ENCODE measurements at places on chromosomes 5 and 9.

DNA sequence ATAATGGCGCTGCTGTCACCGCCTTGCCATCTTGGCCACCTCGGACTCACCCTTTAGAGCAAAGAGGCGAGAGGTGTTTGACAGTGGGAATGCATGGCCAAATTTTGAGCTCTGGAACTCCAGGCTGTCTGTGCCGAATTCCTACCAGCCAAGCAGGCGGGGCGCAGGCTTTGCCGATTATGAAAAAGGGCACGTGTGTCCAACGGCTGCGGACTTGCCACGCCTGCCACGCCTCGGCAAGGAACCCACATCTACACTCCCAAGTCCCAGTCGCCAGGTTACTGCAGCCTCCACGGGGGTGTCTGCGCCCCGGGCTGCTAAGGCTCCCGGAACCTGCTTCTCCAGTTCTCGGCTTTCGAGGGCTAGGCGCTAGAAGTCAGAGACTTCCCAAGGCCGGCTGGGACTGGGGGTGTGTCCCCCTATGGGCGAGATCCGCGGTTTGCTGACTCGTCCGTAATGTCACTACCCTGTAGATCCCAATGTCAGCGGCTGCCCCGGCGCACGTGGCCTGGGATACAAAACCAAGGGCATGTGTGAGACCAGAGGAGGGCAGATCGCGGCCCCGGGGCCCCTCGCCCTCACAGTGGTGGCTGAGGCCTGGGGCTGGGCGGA lies 2.8 kb downstream of the NPR3 start:
- peaks cover 35% of the 10 kb centered on the region for H3K4me1 ChIP-seq
- no peak for DNase-seq
- peak overlapping the region; percentile 43 for H3K4me3 ChIP-seq
- no peak overlapping the region for H3K27ac ChIP-seq

- peak within 1 kb of the TSS; percentile 98 for H3K27ac ChIP-seq
- peak; percentile 33 for DNase-seq
- peaks cover 4% of the 10 kb centered on the region for H3K36me3 ChIP-seq
- peaks cover 25% of the 10 kb centered on the region for H3K4me1 ChIP-seq
Measured at GRCh38 chr9:21993893-21994555, at the start of gene CDKN2A. TSS of gene CDKN2A (minus strand) at chr9:21994392.

DNA sequence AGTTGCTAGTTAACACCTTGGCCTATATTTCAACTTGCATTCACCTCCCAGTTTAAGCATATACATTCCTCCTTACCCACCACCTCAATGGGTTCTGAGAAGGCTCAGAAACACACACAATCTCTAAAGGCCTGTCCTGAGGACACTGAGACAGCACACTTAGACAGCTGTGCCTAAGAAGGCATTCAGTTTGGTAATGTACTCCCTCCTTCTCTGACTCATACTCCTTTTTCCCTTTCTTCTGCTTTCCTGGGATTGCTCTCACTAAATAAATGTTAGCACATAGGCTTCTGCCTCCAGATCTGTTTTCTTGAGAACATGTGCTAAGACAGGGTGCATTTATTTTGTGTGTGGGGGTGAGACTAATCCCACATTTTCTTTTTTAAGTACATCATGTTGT lies 456.8 kb upstream of the CDH6 start:
- no peak overlapping the region for H3K4me3 ChIP-seq
- no peak overlapping the region for H3K27ac ChIP-seq
- no peaks in the 10 kb centered on the region for H3K36me3 ChIP-seq
- H3K27me3 ChIP-seq, result no peaks in the 10 kb centered on the region

DNA sequence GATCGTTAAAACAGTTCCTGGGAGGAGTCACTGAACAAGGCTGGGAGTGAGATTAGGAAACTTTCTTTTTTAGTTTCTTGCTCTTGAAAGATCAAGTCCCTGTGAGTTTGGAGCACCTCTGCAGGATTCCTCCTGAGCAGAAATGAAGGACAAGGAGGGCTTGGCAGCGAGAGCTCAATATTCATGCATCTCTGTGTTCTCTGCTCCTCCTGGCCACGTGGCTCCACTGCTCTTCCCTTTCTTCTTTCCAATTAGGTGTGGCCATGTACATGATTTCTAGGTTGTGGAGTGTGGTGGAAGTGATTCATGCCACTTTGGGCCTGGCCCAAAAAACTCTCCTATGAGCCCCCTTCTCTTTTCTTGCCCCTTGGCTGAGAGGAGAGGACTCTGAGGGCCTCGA lies 67.2 kb downstream of the FGF18 start:
- H3K36me3 ChIP-seq, result no peaks in the 10 kb centered on the region
- no peak for DNase-seq
- no peak overlapping the region for H3K27ac ChIP-seq
- H3K4me1 ChIP-seq, result peaks cover 3% of the 10 kb centered on the region

- no peak overlapping the region for H3K27ac ChIP-seq
- H3K4me1 ChIP-seq, result no peaks in the 10 kb centered on the region
- H3K27me3 ChIP-seq, result no peaks in the 10 kb centered on the region
- H3K4me3 ChIP-seq, result no peak overlapping the region
- no peak for DNase-seq
Measured at GRCh38 chr5:80507663-80508062, 19.8 kb downstream of the FAM151B start.

DNA sequence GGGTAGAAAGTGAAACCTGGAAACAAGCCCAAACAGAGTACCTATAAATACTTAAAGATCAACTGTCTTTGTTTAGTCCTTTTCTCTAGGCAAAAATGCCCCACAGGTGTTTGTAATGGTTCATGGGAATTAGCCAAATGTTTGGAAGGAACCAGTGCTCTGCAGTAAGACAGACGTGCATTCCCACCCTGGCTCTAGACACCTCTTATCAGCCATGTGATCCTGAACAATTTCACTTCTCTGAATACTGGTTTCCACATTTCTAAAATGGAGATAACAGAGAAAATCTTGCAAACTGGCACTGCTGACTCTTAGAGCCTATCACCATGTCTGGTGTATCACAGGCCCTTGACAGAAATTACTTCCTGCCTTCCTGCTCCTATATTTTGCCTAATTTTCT lies 30.0 kb downstream of the GLIS3 start:
- no peak overlapping the region for H3K4me3 ChIP-seq
- no peaks in the 10 kb centered on the region for H3K36me3 ChIP-seq
- H3K27ac ChIP-seq, result no peak overlapping the region
- DNase-seq, result no peak
- H3K27me3 ChIP-seq, result no peaks in the 10 kb centered on the region

DNA sequence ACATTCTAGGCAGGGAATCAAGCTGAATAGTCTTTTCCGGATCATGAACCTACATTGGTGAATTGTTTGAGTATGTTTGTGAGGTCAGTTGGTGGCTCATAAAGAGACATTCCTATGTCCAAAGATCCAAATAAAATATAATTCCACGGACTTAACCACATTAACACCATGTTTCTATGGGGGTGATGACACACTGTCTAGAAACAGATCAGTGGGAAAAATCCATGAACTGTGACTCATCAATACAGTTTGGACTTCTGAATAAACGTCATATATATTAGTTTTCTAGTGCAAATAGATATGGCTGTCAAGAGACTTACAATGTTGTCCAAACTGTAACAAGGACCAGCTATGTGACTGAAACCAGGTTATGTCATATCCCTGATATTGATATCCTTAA lies 509.9 kb upstream of the TYRP1 start:
- H3K4me3 ChIP-seq, result no peak overlapping the region
- no peaks in the 10 kb centered on the region for H3K27me3 ChIP-seq
- peaks cover 11% of the 10 kb centered on the region for H3K4me1 ChIP-seq
- no peak for DNase-seq

DNA sequence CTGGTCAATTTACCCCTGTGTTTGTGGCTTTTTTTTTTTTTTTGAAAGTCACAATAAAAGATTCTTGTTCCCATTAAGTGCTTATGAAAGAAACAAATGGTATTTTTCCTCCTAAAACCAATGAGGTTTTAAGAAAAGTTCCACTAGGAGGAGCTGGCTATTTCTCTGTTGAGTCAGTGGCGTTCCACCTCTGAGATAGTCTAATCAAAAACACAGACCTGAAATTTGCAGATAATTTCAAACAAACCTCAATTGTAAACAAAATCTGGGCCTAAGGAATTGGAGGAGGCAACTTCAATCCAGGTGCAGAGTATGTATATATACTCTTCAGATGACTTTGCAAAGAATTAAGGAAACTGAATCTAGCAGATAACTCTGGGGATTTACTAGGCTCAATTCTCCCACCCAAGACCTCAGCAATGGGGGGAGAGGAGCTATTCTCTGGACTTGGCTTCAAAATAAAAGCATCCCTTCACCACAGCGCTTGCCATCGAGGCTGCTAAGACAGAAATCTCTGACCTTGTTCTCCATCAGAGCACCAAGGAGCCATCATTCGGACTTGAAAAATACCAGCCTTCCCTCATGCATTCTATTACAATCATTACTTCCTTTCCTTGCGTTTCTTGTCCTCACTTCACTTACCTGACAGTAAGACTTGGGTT lies 52.4 kb downstream of the FANCC start:
- no peak overlapping the region for H3K27ac ChIP-seq
- H3K36me3 ChIP-seq, result no peaks in the 10 kb centered on the region
- H3K4me1 ChIP-seq, result peaks cover 11% of the 10 kb centered on the region

Data from mesothelial cell of epicardium (in vitro differentiated cells).